ENCODE measurements at places on chromosomes 7 and 10.
A peak's percentile ranks its signal among the peaks of the same experiment; 100 is the strongest.

- DNase-seq: no peak
Measured at GRCh38 chr10:78850644-78851435, 217.9 kb upstream of the ZMIZ1 start.

- no peak for DNase-seq
Measured at GRCh38 chr10:121522831-121523230, 75.4 kb downstream of the FGFR2 start.

- DNase-seq: peak; percentile 36
Measured at GRCh38 chr10:63711867-63712716, 190.9 kb downstream of the REEP3 start.

- DNase-seq: no peak
Measured at GRCh38 chr7:1151156-1151555, 8.8 kb downstream of the ZFAND2A start.

Measured in suppressor macrophage (primary cell).